ENCODE measurements at places on chromosomes 11 and 22.

DNA sequence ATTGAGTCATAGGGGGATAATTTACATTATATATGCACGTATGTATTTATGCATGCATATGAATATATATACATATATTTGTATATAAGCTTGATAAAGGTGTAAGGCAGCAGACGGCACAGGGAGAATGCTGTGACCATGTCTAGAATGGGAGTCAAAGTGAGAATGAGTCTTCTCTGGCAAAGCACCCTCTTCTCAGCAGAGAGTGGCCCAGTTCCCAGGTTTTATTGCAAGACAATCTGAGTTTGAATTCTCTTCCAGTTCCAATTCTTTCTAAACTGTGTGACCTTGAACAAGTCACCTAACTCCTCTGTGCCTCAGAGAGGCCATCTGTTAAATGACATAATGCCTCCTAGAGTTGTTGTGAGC is 13.8 kb downstream of the EHF start:
- DNase-seq, result no peak

DNA sequence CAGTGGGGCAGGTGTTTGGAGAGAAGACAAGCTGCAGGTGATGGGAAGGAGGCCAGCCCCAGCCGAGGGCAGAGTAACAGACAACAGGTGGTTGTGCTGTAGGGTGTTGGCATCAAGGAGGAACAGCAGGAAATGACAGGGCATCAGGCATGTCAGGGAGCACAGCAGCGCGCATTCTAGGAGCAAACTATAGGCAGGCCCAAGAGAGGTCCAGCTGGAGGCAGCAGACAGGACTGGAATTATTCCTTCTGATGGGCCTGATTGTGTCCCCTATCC is 13.6 kb downstream of the ADM start:
- DNase-seq, result no peak

DNA sequence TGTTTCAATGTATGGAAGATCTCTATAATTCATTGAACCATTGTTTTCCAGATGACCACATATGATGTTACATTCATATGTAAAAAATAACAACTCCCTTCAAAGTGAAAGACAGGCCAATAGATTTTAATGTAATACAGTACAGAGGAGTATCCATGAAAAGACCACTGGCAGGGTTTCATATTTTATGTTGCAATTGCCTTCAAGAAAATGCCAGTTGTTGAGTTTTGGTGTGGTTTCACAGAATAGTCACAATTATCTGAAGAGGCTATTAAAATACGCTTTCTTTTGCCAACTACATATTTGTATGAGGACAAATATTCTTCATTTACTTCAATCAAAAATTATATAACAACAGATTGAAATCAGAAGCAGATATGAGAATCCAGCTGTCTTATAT is 14.3 kb downstream of the AMOTL1 start:
- DNase-seq, result no peak

DNA sequence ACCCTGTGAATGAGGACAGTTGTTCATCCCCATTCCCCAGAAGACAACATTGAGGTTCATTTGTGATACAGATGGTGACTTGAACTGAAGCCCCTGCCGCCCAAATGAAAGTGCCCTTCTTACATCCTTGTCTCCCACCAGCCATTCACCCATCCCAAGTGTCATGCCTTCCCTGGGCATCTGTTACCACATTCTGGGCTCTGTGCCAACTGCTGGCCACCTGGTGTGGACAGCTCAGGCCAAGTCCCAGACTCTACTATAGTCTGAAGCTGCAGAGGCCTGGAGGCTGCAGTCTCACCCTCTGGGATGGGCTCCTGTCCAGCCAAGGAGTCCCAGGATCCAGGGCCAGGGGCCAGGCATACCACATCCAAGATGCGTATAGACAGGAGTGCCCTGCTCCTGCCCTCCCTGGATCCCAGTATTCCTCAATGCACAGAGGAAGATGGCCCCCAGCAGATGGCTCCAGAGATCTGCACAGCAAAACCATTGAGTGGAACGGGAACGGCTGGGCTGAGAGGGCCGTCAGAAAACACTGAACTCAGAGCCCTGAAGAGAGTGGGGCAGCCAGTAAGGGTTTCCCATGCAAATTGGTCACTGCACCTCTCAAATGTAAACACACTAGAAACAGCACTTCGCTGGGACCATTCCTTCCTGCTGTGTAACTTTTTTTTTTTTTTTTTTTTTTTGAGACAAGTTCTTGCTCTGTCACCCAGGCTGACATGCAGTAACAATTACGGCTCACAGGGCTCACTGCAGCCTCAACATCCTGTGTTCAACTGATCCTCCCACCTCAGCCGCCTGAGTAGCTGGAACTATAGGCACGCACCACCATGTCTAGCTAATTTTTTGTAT is 22.8 kb downstream of the ARRB1 start:
- peak; percentile 70 for DNase-seq

DNA sequence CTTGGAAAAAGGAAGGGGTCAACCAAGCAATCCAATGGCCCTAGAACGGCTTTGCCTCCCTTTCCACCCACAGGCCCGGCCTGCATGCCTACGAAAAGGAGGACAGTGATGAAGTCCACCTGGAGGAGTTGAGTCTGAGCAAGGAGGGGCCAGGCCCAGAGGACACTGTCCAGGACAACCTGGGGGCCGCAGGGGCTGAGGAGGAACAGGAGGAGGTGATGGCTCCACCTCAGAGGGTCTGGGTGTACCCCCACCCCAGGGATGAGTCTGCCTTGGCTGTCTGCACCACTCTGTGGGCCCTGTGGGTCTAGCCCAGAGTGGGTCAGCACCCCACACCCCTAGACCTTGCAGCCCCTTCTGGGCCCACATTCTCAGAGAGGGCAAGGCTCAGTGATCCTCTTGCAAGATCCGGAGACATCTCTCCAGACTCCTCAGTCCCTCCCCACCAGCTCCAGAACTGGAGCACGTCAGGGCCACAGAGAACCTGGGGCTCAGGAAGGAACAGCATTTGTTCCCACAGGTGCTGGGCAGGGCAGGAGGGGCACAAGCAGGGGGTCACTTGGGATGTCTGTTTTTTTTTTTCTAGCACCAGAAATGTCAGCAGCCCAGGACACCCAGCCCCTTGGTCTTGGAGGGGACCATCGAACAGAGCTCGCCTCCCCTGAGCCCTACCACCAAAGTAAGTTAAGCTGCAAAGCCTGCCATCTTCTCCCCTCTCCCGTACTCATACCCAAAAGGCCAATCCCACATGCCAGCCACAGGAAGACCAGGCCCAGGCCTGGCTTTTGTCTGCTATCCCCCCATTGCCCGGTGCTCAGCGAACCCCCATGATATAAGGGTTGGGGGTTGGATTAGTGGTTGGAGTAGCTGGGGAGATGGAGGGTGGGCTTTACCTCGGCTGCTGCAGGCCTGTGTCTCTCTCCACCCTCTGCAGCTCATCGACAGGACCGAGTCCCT is 8.1 kb downstream of the PRR33 start:
- no peak for DNase-seq

DNA sequence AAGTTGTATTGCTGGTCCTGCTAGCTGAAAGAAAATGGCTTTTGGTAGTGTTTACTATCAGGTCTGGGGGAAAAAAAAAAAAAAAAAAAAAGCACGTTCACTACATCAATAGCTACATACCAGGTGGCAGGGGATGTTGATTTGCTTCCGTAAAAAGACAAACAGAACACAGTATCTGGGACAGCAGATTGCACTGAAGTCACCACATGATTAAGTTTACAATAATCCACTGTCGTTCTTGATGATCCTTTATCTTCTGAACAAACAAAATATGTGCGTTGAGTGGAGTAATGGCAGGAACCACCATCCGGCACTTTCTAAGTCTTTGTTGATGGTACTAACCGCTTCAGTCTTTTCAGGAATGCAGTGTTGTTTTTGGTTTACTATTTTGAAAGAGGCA is 48.7 kb downstream of the DDX6 start:
- DNase-seq, result no peak

GRCh38 chr11:18222814-18223421 is 13.7 kb downstream of the SAA4 start:
- DNase-seq, result no peak

Measured in nucleus accumbens (tissue), 56 donors.